ENCODE measurements at places on chromosomes 6 and 20.

DNA sequence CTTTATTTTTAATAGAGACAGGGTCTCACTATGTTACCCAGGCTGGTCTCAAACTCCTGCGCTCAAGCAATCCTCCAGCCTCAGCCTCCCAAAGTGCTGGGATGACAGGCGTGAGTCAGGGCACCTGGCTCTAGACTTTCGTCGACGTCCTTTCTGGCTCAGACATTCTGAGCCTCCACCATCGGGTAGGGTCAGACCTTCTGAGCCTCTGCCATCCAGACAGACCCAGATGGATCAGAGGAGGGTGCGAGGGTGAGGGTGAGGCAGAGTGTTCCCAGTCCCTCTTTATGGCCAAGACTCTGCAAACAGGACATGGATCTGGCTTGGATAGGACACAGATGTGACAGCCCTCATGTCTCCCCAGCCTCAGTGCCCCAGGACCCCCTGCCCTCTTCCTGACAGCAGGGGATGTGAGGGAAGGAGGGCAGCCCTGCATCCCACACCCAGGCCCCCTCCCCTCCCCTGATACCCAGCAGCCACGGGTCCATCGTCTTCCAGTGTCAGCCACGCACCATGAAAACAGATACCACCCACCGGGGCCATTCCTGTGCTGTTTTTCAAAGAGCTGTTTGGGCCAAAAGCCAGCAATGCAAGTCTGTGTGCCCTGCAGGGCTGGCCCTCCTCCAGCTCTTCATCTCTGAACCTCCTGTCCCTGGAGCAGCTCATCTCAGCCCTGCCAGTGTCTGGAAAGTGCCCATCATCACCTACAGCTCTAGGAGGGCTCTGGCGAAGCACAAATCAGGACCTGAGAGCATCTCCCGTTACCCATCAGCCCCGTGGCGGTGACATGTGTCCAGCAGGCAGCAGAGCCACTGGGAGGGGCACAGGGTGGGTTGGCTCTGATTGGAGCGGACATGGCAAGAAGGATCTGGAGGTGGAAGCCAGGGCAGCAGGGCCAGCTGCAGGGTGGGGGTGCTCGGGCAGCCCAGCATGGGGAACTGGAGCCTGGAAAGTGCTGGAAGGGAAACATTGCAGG is 208.4 kb downstream of the PREX1 start:
- DNase-seq, result no peak

DNA sequence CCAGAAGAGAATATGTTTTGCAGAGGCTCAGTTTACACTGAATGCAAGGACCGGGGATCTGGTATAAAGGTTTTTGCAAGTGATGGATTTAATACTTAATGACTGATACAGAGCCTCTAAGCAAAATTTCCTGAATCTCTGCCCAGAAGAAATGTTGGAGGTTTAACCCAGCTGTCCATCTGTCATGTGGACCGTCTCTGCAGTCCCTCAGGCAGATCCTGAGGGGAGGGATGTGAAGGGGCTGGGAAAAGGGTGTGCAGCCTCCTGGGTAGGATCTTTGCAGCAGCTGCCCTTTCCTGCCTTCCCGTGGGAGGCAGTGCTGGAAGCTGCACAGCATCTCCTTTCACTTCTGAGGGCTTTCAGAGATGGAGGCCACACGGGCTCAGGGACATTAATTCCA is 207.0 kb downstream of the SLC24A3 start:
- DNase-seq, result no peak

DNA sequence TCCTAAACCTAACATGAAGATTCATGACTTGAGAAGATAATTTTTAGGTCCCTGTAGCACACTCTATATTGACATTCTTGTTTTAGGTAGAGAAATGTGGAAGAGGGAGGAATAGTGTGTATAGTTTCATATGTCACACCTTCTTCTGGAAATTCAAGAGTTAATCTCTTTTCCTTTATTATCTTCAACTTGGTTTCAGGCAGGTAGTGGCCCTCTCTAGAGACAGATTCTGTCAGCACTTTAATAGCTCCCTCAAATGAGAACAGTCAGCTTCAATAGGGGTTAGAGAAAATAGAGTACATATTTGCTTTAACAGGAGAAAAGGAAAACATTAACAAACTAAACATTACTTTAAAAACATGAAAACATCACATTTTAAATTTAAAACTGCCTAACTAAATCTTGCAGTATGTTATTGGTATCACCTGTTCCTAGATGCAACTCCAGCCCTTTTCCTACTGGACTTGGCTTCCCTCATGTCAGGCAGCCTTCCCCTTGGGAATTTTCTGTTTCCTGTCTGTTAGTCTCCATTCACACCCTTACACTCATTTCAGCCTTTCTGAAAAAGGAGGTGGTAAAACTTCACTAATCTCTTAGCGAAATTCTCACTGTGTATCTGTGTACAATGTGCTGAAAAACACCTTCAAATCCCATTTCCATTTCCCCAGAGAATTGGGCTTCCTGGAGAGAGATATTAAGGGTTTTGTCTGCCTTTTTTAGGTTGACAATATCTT is 192.3 kb upstream of the RNF217 start:
- no peak for DNase-seq

GRCh38 chr6:113859349-113860180 is 2.4 kb downstream of the MARCKS start:
- peak; percentile 11 for DNase-seq

DNA sequence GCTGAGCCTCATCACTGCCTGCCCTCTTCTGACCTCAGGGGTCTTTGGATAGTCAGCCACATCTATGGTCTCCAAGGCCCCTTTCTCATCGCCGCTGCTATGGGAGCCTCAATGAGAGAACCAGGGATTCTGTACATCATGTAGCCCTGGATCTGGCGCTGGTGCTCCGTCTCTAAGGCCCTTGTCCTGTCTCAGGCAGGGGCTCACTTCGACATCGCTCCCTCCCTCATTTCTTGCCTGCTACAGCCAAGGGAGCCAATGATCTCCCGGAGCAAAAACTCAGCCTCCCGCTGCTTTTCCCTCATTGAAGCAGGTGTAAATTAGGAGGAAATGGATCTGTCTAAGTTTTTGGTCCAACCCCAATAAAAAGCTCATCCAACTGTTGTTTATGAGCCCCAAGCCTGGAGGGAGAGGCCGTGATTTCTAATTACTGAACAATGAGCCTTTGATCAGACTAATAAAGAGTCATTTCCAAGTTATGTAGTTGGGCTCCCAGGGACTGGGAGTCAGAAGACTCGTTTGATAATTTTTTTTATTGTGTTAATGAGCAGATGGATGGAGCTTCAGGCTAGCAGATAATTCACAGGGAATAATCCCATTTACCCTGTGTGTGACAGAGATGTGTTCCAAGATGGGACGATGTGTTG is 30.9 kb downstream of the LBP start:
- peak; percentile 11 for DNase-seq

GRCh38 chr6:149941583-149942460 is at the start of gene ULBP2:
Gene ULBP2, plus strand, starts transcription at chr6:149942014. Its CDS starts 59 bp downstream, at chr6:149942073.
- DNase-seq, result peak; percentile 68

DNA sequence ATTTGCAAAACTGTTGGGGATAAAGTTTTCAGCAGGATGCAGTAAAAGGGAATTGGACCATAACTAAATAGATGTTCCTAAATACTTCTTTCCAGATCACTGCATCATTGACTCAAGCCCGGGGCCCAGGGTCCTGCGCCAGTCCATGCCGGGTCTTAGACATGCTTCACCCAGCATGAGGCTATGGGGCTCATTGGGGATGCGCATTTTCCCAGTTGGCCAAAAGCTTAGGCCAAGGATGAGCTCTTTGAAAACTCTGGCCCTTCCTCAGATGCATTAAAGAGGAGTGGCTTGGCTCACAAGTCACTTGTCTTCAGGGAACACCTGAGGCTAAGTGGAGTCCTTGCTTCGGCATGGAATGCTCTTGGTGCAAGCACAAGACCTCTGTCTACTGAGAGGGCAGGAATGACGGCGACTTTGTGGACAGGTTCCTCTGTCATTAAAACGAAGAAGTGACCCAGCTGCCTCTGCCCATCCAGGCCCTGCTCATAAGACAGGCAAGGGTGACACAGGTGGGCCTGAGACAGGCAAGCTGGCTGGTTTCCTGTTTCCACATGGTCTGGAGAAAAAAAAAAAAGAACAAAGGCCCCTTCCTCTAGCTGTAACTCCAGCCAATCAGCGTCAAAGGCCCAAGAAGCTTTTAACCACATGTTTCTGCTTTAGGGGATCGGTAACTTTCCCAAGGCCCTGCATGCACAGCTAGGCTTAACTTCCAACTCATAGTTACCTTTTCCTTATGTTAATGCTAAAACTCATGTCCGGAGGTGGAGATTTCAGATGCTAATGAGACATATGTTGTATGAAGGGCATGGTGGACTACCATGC is 81.4 kb upstream of the CDH4 start:
- DNase-seq, result no peak

DNA sequence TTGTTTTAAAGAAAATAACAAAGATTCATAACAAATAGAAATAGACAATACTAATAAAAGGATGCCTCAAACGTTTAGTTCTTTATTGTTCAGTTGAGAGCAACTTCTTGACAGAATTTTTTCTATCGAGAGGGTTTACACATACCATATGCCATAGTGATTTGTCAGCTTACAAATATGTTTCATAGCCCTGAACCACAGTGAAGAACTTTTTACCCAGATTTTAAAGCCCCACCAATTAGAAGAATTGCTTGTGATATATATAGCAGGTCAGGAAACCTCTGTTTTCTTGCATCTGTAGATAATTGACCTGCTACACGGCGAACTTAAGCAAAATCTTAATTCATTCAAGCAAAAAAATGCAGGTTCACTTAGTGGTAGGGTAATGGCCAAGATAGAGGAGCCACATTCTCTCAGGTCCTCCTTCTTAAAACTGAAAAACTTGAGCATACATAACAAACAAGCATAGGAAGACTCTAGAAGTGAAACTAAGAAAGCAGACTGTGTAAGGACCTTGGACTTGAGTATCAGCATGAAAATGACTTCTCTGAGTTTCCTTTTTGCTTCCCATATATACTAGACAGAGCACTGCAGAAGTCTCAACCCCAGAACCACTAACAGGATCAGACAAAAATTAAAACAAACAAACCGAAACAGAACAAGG is 39.5 kb downstream of the CRISP1 start:
- DNase-seq, result no peak

DNA sequence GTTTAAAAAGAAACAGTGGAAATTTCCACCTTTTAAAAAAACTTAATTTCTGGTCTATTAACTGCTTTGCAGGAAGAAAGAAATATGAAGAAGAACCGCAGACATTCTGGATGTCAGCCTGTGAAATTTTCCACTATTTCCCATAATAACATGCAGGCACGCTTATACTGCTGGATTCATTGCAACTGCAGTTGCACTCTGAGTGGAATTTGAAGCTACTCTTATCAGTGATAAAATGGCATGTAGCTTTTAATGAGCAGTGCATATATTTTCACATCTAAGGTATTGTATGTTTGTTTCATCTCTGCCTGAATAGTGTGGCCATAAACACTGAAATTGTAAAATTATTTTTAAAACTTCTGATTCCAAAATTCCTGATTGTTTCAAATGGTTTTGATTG is 28.2 kb downstream of the NCOA3 start:
- no peak for DNase-seq

DNA sequence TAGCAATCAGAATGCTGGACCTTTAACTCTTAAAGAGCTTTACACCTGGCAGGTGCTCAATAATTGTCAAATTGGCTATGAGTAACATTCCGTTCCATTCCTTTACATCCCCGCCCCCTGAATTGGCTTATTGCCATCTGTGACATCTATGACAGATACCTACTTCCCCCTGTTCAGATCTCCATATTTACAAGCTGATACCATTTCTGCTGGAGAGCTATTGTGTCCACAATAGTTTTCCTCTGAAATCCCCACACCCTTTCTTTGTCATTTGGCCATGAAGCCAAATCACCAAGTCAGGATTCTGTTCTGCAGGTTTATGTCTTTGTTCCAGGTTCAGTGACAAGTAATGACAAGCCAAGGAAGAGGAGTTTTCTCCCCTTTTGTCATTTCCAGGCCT is 3.2 kb downstream of the CDH26 start:
- DNase-seq, result no peak

DNA sequence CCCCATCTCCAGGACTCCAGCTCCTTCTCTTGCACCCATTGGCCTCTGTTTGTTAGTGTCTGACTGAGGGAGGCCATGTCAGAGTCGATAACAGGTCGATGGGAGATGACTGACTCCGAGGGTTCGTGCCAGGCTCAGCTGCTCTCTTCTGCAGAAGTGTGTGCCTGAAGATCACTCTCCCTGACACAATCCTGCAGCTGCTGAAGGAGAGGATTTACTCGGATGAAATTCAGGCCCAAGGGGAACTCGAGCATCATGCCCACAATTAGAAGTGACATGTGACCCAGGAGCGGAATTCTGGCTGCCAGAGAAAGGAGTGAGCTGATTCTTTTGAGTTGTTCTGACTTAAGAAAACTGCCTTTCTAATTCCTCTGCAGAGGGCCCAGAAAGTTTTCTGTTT is 318.2 kb downstream of the MAFB start:
- DNase-seq, result no peak

DNA sequence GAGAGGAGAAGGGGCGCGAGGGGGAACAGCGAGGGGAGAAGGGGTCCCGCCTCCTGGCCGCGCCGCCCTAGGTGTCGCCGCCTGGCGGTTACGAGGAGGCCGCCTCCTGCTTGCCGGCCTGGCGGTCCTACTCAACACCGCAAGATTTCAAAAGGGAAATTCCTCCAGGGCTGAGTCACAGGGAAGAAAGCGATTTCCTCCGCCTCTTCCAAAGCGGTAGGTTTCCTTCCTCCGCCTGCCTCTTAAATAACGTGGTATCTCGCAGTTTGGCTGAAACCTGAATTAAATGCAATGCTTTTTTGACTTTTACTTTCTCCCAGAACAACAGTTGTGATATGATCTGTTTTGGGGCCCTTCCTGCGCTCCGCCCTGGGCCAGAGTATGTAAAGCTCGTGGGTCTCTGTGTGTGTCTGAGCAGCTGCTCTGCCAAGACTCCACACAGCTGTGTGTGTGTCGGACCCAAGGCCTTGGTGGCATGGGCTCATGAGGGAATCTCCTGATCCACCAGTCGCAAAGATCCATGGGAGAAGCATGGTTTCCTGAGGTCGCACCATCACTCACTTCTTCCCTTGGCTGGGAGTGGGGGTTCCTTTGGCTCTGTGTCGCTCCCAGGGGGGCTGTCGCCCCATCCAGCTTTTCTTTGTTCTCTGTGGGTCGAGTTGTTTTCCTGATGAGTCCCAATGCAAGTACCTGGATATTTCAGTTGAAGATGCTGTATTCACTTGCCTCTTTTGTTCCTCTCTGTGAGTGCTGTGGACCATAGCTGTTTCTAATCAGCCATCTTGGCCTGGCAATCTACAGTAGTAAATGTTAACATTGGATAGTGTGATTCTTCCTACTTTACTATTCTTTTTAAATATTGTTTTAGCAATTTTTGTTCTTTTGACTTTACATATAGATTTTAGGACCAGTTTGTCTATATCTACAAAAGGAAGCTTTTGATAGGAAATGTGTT is 31.6 kb upstream of the NOTCH4 start:
- peak; percentile 60 for DNase-seq

DNA sequence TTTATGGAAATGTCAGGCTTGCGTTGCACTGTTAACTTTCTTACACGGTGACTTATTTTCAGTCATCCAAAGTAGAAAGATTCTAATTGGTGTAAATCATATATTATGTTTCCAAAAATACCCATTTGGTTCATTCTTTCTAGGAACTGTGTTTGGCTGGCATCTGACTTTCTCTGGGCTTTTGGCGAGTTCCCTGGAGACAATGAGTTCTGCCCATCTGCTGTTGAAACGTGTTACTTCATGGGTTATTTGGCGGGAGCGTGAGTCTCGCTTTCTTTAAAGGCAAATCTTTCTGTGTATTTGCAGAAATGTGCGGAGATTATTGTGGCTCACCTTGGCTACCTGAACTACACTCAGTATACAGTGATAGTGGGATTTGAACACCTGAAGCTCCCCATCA is 29.5 kb downstream of the TMEM181 start:
- DNase-seq, result no peak

- DNase-seq, result no peak
These were observed 64.6 kb upstream of the BTN3A2 start for GRCh38 chr6:26300359-26300758.

Data from posterior cingulate gyrus (tissue), 11 donors.